CD4-positive, alpha-beta T cell treated with Interleukin-15 for 4 hours (primary cell): ENCODE measurements at places on chromosomes 2 and 18.

DNA sequence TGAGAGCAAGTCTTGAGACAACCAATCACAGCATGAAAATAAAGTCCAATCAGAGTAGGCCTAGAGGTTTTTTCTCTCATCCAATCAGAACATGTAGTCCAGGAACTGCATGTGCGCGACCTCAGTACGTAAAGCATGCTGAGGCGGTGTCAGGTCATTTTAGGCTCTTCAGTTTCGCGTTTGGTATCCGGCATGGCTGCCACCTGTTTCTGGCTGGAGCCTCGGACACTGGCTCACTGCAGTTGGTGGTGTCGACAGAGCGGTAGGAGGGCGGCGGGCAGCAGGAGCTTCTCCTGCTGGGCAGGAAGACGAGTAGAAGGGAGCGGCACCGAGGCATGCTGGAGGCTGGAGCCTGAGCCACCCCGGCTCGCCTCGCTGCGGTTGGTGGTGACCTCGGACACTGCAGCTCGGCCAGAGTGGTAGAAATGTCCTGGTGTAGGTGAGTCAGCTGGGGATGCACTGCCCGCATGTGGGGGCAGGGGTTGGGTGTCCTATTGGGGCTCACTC is 15.8 kb downstream of the CCDC74A start:
- DNase-seq: no peak

DNA sequence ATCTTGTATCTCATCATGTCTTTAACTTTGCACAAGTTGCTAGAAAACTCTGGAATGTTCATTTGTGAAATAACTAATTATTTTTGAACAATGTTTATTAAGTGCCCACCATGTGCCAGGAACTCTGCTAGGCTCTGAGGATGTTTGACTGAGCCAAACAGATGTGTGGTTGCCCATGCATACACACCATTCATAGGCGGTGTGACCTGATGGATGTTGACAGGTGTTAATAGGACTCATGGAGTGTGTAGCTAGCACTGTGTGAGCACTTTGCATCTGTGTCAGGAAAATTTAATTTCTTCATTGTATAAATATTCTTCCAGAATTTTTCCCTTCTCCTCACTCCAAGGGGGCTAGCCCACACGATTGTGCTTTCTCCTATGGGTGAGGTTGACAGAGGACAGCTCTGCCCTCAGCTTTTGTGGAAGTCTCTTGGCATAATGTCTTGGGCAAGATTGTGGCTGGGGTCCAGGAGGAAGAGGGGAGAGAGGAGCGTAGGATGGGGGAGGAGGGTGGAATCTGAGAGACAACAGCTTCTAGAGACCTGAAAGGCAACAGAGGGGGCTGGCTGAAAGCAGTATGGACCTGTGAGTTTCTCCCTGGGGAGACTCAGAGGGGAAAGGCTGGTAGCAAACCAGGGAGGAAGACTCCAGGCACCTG is 214.6 kb upstream of the CXCR4 start:
- no peak for DNase-seq

DNA sequence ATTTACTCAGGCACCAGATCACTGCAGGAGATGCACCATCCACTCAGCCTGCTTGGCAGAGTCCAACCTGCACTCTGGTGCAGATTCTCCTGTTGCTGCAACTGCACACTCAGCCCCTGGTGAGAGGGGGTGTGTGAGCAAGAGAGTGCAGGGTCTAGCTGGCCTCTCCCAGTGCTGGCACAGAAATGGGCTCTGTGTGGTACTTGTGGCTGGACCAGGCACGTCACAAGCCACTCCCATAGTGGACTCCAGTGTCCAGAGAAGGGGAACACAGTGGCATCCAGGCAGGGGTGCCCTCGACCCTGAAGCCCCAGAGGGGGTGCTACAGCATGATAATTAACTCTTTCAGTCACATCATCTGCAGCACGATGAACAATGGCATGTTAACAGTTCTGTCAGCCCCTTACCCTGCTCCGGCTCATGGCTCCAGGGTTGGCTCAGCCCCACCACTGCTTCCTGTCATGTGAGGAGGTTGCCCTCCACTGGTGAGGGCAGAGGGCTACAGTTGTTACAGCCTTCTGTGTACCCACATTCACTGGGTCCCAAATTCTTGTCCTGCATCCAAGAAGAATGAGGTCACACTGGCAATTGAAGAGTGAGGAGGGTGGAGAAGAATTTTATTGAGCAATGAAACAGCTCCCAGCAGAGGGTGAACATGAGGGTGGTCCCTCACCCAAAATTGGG is 135.7 kb downstream of the EVA1A start:
- no peak for DNase-seq

- DNase-seq: no peak
Observed at GRCh38 chr2:177547122-177547521, 154.5 kb downstream of the AGPS start.

GRCh38 chr2:69177785-69178636 is 165.0 kb downstream of the ANTXR1 start:
- DNase-seq: no peak

DNA sequence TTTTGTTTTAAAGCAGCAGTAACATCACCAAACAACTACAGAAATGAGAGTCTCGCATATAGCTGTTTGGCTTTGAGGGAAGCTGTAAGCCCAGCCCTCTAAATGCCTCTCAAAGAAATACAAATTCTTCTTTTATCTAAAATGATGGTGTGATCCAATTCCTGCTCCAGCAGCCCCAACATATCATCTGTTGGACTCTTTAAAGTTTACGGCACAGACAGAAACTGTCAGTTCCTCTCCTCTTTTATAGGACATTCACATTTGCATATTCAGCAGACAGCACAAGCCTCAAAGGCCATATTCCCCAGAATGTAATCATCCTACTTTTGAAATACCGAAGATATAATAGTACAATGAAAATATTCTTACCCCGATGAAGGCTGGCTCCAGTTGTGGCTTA is 216.9 kb upstream of the REV1 start:
- no peak for DNase-seq

DNA sequence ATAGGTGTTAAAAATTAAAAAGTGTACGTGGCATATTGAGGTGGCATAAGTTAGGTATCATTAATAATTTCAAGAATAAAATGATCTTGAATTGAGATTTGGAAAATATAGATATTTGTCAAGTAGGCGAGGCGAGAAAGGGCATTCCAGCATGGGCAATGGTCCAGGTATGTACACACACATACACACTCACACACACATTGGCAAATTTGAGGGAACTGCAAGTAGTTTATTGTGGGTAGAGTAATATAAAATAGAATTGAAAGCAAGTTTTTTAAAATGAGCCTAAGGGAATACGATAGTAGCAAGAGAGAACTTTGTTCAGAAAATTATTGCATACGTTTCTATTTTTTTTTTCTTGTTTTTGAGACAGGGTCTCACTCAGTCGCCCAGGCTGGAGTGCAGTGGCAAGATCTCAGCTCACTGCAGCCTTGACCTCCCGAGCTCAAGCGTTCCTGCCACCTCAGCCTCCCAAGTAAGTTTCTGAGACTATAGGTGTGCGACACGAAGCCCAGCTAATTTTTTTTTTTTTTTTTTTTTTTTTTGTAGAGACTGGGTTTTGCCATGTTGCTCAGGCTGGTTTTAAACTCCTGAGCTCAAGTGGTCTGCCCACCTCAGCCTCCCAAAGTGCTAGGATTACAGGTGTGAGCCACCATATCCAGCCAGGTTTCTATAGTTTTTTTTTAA is 96.7 kb upstream of the SLC39A10 start:
- no peak for DNase-seq

GRCh38 chr2:110854355-110855081 is 122.1 kb downstream of the ACOXL start:
- DNase-seq: no peak

DNA sequence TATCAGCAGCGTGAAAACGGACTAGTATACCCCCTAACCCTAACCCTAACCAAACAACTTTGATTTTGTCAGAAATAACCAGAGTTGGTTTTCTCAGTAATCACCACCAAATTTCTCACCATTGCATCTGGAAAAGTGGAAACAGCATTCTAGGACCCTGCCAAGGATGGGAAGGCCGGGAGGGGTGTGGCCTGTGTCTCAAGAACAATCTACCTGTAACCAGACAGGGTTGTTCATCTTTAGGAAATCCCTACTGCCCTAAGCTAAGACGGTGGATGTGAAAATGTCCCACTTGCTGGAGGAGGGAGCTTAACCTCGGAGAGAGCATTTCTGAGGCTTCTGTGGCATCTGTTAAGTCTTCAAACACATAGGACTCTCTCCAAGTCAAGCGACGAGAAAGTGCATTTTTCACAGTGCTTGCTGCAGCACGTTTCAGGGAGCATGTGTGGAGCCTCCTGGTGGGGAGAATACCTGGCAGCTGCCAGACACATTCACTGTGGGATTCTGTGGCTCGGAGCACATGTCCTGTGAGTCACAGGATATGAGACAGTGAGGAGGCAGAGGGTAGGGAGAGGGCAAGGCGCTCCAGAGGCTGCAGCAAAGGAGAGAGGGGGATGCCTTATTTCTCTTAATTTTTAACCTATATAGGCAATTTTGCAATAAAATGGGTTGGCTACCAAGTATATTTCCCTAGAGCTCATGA is 207.5 kb downstream of the SPP2 start:
- peak; percentile 42 for DNase-seq

GRCh38 chr2:197258580-197258979 is 52.0 kb downstream of the ANKRD44 start:
- peak; percentile 62 for DNase-seq

- no peak for DNase-seq
Observed at GRCh38 chr2:130762910-130763385, 7.6 kb downstream of the AMER3 start.

DNA sequence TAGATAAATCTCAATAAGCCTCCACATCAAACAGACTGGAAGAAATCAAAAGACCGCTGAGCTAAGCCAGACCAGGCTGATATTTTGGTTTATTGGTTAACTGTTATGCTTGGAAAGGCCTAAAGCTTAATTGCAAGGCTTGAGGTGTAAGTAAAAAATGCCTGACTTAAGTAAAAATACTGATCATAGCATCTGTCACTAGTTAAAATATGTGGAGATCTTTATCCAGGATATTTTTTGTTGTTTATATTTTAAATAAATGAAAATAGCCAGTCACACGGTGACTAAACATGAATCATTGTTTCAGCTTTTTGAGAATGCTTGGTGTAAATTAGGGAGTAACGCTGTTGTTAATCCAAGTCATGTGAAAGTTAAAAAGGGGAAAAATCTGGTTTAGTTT is 127.9 kb downstream of the THADA start:
- DNase-seq: no peak

DNA sequence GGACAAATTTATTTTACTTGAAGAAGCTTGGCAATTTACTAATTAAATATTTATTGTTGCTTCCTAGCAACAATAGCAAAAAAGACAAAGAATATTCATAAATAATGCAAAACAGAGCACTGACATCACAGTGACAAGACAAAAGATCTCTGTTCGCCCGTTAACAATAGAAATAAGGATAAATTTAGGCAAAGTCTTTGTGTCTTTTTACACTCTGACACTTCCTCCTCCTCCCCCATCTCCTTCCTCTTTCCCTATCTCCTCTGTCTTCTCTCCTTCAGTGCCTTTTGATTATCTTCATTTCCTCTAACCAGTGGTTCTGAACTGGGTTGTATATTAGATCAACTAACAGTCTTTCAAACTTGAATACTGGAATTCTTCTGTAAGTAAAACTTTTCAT is 808.4 kb downstream of the ERBB4 start:
- DNase-seq: no peak

- DNase-seq: peak; percentile 5
Observed at GRCh38 chr2:239569401-239570090, 168.7 kb upstream of the HDAC4 start.

DNA sequence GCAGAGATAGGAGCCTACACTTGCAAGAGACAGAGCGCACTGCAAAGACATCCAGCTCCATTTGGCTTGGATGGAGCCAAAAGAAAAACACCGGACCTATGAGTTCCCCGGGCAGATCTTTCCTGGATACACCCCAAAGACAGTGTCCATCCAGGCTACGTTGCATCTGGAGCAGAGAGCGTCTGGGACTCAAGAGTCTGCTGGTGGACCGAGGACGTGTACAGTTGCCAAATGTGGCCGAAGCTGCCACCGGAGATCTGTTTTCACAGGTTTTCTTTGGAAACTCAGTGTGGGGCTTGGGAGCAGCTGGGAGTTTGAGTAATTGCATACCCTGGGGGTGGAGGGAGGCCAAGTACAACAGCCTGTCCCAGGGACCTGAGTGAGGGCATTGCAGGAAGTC is 192.3 kb upstream of the OSR1 start:
- no peak for DNase-seq

DNA sequence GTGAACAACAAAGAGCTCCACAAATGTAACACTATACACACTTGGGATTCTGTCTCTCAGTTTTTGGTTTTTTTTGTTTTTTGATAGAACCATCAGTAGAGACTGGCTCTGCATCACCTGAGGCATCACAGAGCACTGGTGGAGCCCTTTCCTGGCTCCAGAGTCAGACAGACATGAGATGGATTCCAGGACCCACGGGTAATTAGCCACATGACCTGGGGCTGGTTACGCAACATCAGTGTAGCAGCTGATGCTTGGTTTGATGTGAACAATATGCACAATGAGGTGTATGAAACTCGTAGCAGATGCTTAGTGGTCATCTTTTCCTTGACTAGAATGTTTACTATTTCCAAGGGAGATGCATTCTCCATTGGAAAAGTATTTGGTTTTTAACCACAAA is 40.7 kb downstream of the CMPK2 start:
- no peak for DNase-seq

GRCh38 chr2:236041616-236042015 is 126.6 kb downstream of the GBX2 start:
- no peak for DNase-seq
